ENCODE measurements at places on chromosomes 6 and 20.

DNA sequence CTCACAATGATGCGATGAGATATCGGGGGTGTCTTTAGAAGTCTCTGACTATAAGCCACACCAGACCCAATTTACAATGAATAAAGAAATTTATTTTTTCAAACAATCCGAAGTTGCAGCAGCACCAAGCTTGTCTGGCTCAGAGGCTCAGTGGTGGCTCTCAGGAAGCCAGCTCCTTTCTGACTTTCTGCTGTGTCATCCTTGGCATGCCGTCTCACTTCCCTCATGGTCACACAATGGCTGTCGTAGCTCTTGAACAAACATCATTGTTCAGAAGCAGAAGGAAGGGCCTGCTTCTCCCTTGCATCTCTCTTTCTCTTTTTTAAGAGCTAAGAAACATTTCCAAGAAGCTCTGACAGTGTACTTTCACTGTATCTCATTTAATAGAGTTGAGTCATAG, 299.0 kb downstream of the DOK5 start:
- H3K27me3 ChIP-seq: no peaks in the 10 kb centered on the region
- DNase-seq: no peak
- no peaks in the 10 kb centered on the region for H3K36me3 ChIP-seq
- H3K4me1 ChIP-seq: no peaks in the 10 kb centered on the region

- no peak overlapping the region for H3K27ac ChIP-seq
- no peaks in the 10 kb centered on the region for H3K27me3 ChIP-seq
- no peak for DNase-seq
These were observed 551.7 kb upstream of the GJE1 start for GRCh38 chr6:141580988-141581552.

DNA sequence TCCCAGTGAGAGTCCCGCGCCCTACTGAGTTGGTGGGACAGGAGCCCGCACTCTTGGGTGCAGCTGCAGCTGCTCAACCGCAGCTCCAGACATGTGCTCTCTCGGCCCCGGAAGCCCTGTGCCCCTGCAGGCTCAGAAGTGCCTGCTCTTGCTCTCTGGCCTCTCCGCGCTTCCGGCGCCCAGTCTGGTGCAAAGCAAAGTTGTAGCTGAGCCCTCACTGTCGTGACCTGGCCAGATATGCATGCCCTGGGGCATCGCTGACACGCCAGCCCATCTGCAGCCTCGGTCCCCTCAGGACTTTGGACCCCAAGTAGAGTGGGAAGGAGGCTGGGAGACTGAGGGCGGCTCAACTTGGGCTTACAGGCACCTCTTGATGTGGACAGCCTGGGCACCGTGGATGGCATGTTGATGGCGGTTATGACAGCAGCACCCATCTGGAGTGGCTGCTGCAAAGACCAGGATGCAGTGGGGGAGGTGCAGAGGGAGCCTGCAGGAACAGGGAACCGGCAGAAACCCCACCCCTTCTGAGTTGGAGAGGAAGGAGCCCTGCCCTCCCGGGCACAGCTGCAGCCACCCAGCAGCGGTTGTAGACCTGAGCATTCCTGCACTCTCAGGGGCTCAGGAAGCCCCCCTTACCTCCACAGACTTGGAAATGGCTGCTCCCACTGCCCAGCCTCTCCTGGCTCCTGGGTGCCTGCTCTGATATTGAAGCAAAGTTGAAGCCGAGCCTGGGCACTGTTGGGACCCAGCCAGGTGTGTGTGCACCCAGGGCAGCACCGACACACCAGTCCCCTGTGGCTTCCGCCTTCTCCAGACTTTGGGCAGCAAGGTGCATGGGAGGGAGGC, 462.6 kb downstream of the TBC1D32 start:
- no peak overlapping the region for H3K27ac ChIP-seq
- no peaks in the 10 kb centered on the region for H3K36me3 ChIP-seq
- peak; percentile 70 for DNase-seq
- H3K4me1 ChIP-seq: no peaks in the 10 kb centered on the region

- H3K27me3 ChIP-seq: no peaks in the 10 kb centered on the region
- no peak overlapping the region for H3K27ac ChIP-seq
These were observed 146.0 kb upstream of the STMND1 start for GRCh38 chr6:16955899-16956298.

- H3K4me3 ChIP-seq: no peak overlapping the region
- DNase-seq: no peak
- no peak overlapping the region for H3K27ac ChIP-seq
- H3K4me1 ChIP-seq: no peaks in the 10 kb centered on the region
- no peaks in the 10 kb centered on the region for H3K36me3 ChIP-seq
These were observed 40.6 kb upstream of the JAG1 start for GRCh38 chr20:10714236-10714975.

GRCh38 chr20:48828734-48829460, 1.1 kb upstream of the PREX1 start:
- peaks cover 4% of the 10 kb centered on the region for H3K4me1 ChIP-seq
- H3K4me3 ChIP-seq: no peak overlapping the region
- H3K27ac ChIP-seq: no peak overlapping the region
- no peaks in the 10 kb centered on the region for H3K36me3 ChIP-seq
- no peaks in the 10 kb centered on the region for H3K27me3 ChIP-seq

GRCh38 chr6:132136981-132137380, 185.8 kb upstream of the CCN2 start:
- H3K27ac ChIP-seq: no peak overlapping the region
- peaks cover 3% of the 10 kb centered on the region for H3K4me1 ChIP-seq
- no peaks in the 10 kb centered on the region for H3K27me3 ChIP-seq
- H3K4me3 ChIP-seq: no peak overlapping the region

DNA sequence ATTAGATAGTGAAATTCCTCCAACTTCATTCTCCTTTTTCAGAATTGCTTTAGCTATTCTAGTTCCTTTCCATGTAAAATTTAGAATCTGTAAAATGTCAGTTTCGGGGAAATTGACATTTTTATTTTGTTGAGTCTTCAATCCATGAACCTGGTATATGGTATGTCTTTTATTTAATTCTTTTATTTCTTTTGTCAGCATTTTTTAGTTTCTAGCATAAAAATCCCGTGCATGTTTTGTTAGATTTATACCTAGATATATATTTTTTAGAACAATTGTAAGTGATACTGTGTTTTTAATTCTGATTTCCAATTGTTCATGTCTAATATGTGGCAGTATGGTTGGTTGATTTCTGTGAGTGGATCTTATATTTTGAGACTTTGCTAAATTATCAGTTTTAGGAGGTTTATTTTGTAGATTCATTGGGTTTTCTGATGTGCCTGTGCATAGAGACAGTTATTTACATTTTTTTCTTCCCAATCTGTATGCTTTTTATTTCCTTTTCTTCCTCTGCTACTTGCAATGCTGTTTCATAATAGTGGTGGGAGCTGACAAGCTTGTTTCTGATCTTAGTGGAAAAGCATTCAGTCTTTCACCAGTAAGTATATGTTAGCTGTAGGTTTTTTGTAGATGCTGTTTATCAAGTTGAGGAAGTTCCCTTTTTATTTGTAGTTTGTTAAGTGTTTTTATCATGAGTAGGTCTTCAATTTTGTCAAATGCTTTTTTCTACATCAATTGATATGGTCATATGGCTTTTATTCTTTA, 13.7 kb downstream of the TAB2 start:
- H3K36me3 ChIP-seq: no peaks in the 10 kb centered on the region
- no peaks in the 10 kb centered on the region for H3K27me3 ChIP-seq
- DNase-seq: no peak

- no peak overlapping the region for H3K4me3 ChIP-seq
- H3K4me1 ChIP-seq: peaks cover 1% of the 10 kb centered on the region
- H3K27me3 ChIP-seq: no peaks in the 10 kb centered on the region
- DNase-seq: no peak
- H3K36me3 ChIP-seq: peaks cover 7% of the 10 kb centered on the region
These were observed 45.6 kb downstream of the LRRN4 start for GRCh38 chr20:6008254-6008653.

GRCh38 chr20:48817367-48818030, 10.3 kb downstream of the PREX1 start:
- no peak overlapping the region for H3K27ac ChIP-seq
- DNase-seq: no peak
- H3K36me3 ChIP-seq: no peaks in the 10 kb centered on the region
- no peaks in the 10 kb centered on the region for H3K4me1 ChIP-seq
- H3K4me3 ChIP-seq: no peak overlapping the region

DNA sequence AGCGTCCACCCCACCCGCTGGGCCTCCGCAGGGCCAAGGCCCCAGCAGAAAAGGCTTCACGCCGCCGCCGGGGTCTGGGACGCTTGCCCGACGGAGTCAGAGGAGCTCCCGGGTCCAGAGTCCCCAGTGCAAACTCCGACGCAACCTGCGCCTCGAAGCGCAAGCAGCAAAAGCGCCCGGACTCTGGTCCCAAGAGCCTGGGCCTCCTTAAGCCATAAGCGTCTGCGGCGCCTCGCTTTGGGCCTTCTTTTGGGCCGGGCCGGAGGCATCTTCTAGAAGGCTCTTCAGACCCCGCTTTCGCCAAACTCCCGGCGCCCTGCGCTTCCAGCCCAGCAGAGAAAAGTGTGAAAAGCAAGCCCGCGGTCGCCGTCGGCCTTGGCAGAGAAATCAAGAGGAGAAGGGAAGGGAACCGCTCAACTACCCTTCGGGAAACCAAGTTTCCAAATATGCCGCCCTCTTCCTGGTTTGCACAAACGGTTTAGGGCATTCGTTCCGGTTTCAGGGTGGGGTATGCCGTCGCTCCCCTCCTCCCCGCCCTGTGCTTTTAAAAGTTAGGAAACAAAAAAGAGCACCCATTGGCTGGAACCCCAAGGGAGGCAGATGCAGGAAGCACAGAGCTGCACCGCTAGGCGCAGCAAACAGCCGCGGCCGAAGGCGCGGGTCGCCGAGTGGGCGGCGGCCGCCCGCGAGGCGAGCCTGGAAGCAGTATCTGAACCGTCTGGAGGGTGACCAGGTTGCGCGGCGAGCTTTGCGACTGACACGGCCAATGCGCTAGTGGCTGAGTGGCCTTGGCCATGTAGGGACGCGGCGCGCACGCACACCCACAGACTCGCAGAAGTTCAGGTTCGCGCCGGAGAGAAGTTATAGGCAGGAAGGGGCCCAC, 1.2 kb downstream of the TBX18 start:
- peak overlapping the region; percentile 75 for H3K4me3 ChIP-seq
- H3K27me3 ChIP-seq: no peaks in the 10 kb centered on the region
- H3K4me1 ChIP-seq: no peaks in the 10 kb centered on the region
- peak overlapping the region; percentile 89 for H3K27ac ChIP-seq
- H3K36me3 ChIP-seq: no peaks in the 10 kb centered on the region

GRCh38 chr6:108521616-108522107, 39.1 kb upstream of the FOXO3 start:
- DNase-seq: no peak
- no peaks in the 10 kb centered on the region for H3K27me3 ChIP-seq
- H3K4me1 ChIP-seq: no peaks in the 10 kb centered on the region
- H3K4me3 ChIP-seq: no peak overlapping the region
- H3K36me3 ChIP-seq: no peaks in the 10 kb centered on the region

DNA sequence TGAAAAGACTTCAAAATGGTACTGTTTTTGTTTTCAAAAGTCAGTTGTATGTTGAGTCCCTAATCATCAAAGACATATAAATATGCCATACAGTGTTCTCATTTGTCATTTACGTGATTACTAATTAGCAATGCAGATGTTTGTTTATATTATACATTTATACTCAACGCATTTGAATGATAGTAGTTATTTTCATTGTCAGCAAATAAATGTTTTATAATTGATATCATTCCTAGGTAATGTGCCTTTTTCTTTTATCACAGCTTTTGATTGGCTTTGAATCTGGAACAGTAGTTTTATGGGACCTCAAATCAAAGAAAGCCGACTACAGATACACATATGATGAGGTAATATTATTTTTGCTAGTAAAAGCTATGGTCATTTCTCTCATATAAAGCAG, 62.6 kb downstream of the STXBP5 start:
- no peak for DNase-seq
- no peaks in the 10 kb centered on the region for H3K36me3 ChIP-seq
- no peaks in the 10 kb centered on the region for H3K4me1 ChIP-seq
- H3K27me3 ChIP-seq: no peaks in the 10 kb centered on the region
- no peak overlapping the region for H3K27ac ChIP-seq
- H3K4me3 ChIP-seq: no peak overlapping the region

DNA sequence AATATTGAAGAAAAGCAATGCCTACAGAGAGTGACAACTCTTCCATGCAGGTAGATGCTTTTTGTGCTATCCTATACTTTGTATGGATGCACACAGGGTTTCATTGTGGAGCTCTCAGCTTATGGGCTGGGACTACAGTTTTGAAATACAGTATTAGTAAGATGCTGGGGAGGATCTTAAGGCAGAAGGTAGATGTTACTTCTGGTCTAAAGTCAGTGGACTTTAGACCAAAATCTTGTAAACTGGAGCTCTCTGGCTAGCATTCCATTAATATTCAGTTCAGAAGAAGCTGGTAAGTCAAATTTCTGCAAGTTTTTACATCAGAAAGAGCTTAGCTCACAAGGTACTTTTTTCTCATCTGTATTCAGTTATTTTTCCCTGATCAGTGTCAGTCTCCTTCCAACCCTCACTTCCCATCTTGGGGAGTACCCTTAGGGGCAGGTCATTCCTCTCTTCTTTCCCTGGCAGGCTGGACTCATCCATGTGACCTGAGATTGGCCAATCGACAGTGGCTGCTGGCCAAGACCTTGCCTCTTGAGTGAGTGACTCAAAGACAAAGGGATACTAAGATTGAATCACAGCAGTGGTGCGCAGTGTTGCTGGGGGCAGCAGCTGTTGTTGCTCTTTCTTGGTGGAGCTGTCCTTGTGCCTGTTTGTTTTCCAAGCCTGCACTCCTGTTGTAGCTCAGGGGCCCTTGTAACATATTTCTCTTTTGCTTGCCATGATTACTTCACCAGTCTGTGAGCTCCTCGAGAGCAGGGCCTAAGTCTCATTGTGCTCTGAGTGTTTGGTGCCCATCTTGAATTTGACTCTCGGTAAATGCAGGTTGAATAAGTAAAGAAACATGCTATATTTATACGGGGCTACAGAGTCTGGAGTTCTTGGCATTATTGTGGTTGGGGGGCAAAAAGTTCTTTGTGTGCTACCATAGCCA, 2.8 kb upstream of the PHF20 start:
- no peaks in the 10 kb centered on the region for H3K27me3 ChIP-seq
- peak; percentile 96 for DNase-seq
- H3K27ac ChIP-seq: peak overlapping the region; percentile 59
- no peak overlapping the region for H3K4me3 ChIP-seq
- H3K4me1 ChIP-seq: no peaks in the 10 kb centered on the region

- H3K27me3 ChIP-seq: no peaks in the 10 kb centered on the region
- no peak for DNase-seq
- no peak overlapping the region for H3K4me3 ChIP-seq
- H3K27ac ChIP-seq: no peak overlapping the region
These were observed 14.5 kb downstream of the CD109 start for GRCh38 chr6:73710470-73710869.

GRCh38 chr6:12150812-12151432, 138.8 kb downstream of the HIVEP1 start:
- DNase-seq: no peak
- H3K4me1 ChIP-seq: no peaks in the 10 kb centered on the region
- H3K27me3 ChIP-seq: no peaks in the 10 kb centered on the region
- no peak overlapping the region for H3K27ac ChIP-seq
- no peak overlapping the region for H3K4me3 ChIP-seq
- H3K36me3 ChIP-seq: no peaks in the 10 kb centered on the region
